Thyroid gland (tissue), 4 donors: ENCODE measurements at places on chromosomes 13 and 19. TPM values are rescaled to one million over a fixed set of nuclear protein-coding genes. Genes with fewer than 3 reads are reported as not detected.

Gene SBNO2
- 69.0 TPM for total RNA-seq

Gene EID2B
- 4.6 TPM for total RNA-seq

Gene ZNF550
- total RNA-seq, result 8.7 TPM

Gene THSD8
- total RNA-seq, result not detected

Gene CNN1
- total RNA-seq, result 7.2 TPM
